ENCODE measurements at places on chromosomes 7 and 10.

DNA sequence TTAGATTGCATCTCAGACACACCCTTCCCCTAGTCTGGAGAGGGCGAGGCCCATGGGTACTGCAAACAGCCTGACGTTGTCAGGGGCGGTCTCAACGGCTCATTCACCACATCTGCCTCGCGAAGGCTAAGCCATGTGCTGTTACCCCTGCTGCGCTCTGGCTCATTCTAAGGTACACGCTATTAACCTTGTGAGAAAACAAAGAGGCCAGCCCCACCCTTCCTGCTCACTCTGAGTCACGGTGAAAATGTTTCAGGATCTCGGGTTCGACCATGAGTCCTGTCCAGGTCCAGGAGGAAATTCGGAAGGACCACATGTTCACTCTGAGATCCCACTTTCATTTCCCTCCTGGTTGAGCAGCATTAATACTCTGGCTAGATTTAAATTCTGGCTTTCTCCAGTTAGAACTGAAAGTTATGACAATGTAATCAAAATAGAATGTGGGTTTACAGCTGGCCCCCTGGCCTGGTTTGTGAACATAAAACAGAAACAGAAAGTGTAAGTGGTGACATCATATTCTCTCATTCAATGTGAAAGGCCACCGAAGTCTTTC is 55.2 kb downstream of the EGFR start:
- no peak for DNase-seq

GRCh38 chr10:108688314-108688713 is 1235.0 kb downstream of the XPNPEP1 start:
- DNase-seq = no peak

DNA sequence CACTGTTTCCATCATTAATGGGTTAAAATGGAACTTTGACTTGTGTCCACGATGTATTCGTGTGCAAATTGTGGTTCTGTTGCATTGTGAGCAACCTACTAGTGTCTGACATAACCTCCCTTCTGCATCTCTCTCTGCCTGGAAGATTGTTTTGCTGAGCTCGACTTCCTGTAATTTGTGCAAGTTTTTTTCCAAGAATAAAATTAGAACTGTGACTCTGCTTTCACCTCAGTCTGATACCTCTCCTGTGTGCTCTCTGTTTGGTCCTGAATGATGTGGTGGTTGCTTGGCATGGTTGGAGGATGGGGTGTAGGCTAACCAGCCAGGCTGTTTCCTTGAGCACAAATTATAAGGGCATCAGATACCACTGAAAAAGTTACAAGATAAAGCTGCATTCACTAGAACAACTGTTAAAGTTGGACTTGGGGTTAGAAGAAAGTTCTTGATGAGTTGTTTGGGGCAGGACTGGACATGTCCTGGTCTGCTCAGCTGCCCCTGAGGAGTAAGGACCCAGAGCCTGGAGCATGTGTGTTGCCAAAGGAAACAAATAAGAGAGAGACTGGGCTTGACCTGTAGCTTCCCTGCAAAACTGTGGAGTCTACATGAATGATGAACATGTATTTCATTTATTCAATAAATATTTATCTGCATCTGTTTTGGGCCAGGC is 1.9 kb upstream of the VOPP1 start:
- DNase-seq = no peak

DNA sequence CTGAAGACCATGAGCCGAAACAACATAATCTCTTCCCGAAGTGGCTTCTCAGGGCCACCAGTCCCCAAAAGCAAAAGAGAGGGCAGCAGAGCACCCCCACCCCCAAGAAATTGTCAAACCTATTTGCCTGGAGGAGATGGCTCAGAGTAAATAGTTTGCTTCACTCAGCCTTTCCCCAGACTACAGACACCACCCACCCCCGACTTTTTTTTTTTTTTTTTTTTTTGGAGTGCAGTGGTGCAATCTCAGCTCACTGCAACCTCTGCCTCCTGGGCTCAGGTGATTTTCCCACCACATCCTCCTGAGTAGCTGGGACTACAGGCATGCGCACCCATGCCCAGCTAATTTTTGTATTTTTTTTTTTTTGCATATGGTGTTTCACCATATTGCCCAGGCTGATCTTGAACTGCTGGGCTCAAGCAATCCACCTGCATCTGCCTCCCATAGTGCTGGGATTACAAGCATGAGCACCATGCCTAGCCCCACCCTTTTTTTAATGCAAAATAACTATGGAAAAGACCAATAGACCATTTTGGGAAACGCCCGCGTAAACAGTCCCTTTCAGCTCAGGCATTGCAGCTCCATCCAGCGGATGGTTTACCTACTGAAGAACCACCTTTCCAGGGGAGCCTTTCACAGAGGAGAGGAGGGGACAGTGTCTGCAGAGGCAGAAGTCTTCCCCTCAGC is 9.7 kb downstream of the ZMIZ1 start:
- DNase-seq = no peak

DNA sequence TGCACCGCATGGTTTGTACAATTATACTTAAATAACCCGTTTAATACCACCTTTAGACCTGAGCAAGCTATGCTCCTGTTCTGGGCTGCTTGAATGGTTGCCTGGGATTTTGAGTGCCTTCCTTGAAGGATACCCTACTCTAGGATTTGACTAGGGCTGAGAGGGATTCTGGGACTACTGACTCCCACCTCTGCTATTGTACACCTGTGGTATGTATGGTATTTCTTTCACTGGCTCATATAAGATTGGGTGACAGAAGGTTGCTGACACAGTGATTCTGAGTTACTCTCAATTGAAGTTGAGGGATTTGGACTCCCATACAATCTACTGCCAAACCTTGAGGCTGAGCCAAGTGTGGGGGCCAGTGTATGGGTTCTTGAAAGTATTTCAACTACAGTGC is 494.4 kb upstream of the SEMA3D start:
- no peak for DNase-seq

GRCh38 chr10:66209025-66209424 is 716.8 kb upstream of the LRRTM3 start:
- DNase-seq = no peak

- no peak for DNase-seq
These were observed 136.4 kb downstream of the CDC14C start for GRCh38 chr7:49060743-49061142.

- no peak for DNase-seq
These were observed 33.9 kb upstream of the MSMB start for GRCh38 chr10:46079831-46080585.

GRCh38 chr10:70232155-70232858 is 922 bp downstream of the PPA1 start:
- no peak for DNase-seq
